ENCODE measurements at places on chromosomes 7 and 10.

DNA sequence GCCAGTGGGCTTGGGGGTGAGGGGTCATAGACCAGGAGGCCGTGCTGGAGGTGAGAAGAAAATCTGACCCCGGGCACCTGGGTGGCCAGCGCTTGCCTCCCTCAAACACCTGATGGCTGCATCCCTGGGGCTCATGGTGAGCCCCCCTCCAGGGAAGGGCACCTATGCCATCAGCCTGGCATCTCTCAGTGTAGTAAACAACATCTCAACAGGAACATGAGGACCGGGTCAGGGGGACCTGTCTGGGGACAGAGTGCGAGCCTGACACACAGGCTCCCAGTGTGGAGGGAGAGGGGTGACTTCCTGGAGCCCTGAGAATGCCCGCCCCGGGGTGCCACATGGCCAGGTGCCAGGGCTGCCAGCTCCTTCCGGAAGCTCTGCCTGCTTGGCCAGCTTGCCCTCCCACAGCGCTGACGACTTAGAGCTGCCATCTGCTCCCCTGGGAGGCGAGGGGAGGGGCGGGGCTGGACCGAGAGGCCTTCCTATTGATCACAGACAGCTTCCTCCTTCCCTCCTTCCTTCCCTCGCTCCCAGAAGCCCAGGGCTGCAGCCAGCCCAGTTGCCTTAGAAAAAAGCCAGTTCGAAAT lies 12.3 kb downstream of the STX1A start:
- no peak for DNase-seq

- no peak for DNase-seq
Measured at GRCh38 chr10:30825495-30825894, 195.9 kb upstream of the LYZL2 start.

GRCh38 chr10:49163741-49164140 lies 24.4 kb downstream of the TMEM273 start:
- no peak for DNase-seq

DNA sequence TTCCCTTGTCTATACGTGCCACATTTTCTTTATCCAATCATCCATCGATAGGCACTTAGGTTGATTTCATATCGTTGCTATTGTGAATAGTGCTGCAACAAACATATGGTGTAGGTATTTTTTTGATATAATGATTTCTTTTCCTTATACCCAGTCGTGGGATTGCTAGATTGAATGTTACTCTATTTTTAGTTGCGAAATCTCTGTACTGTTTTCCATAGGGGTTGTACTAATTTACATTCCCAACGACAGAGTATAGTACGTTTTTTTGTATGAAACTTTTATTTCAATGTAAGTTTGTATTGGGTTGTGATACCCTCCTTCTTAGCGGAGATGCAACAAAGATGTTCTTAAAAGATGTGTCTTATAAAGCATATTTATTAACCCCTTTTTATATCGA lies 30.0 kb downstream of the AKR1B1 start:
- DNase-seq: no peak

DNA sequence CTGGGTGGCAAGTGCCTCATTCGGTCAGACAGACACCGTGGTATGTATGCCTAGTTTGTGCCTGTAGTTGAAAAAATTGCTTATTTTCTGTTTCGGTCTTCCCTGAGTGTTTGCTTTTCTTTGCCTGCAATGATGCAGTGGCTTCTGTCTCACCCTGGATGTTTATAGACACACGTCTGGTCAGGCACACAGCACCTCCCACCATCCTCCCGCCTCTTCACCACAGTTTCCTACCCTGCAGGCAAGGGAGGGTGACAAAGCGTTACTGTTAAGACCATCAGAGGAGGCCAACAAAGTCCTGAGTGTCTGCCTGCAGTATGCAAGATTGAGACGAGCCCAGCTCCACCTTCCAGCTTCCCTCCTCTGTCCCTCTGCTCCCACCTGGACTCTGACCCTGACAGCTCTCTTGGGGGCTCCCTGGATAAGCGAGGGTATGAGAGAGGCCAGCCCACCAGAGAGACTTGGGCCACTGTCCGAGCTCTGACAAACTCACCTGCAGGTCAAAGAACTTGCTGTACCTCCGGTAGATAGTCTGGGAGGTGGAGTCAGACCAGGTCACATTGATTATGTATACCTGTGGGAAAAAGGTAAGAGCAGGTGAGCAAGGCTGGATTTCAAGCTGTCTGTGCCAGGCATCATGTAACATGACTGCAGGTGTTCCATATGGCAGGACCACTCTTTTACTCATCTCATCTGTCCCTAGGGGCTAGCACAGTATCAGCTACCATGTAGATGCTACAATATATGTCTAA lies 54.4 kb downstream of the SH3PXD2A start:
- DNase-seq: no peak

- no peak for DNase-seq
Measured at GRCh38 chr10:71980181-71981014, 16.2 kb downstream of the CHST3 start.

Data from stimulated activated CD8-positive, alpha-beta memory T cell treated with anti-CD3 and anti-CD28 coated beads, Interleukin-4, amount 100 ng/mL, for 1 hour (primary cell).